D341Med (cell line): ENCODE measurements at places on chromosomes 3 and 15.

DNA sequence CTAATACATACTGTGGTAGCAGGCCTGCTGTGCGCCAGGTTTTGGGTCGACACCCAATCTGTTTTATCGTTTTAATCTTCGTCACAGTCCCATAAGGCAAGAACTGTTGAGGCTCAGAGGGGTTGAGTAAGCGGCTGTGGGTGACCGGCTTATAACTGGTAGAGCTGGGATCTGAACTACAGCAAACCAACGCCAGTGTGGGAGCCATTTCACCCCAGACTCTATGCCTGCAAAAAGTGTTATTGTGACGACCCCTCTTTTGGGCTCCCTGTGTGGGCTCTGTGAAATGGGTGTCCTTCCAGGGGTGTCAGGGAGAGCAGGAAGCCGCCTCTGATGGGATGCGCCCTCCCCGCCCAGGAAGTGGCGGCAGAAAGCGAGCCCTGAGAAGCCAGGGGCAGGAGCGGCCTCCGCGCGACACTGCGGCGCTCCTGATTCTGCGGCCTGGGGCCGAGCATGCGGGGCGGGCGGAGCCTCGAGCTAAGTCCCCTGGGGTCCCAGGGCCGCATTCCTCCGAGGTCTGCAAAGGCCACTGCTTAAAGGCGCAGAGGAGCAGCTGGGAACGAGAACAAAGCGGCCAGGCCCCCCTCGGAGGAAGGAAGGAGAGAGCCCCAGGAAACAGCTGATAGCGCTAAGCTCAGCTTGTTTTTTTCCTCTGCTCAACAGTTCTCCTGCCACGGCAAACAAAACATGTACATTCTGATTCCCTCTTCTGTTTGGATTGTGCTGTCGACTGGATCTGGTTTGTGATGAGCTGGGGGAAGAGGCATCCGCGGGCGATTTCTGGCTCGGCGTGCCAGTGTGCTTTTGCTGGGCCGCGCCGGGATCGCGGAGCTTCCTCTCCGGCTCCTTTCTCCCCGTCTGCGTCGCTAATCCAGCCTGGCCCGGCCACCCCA is 33.9 kb downstream of the GRK7 start:
- DNase-seq: no peak

DNA sequence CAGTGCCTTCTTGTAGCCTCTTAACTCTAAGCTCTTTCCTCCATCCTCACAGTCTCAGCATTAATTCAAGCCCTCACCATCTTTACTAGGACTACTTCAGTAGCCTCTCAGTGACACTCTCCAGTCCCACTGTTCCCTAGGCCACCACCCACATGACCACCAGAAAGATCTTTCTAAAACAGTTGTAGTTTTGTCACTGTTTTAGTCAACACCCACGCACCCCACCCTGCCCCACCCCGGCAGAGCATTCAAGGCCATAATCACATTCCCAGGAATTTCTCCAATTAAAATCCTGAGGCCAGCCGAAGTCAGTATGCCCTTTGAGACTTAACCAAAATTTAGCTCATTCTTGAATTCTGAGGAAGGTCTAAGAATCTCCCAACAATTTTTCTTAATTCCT is 31.2 kb upstream of the PSMD6 start:
- no peak for DNase-seq

DNA sequence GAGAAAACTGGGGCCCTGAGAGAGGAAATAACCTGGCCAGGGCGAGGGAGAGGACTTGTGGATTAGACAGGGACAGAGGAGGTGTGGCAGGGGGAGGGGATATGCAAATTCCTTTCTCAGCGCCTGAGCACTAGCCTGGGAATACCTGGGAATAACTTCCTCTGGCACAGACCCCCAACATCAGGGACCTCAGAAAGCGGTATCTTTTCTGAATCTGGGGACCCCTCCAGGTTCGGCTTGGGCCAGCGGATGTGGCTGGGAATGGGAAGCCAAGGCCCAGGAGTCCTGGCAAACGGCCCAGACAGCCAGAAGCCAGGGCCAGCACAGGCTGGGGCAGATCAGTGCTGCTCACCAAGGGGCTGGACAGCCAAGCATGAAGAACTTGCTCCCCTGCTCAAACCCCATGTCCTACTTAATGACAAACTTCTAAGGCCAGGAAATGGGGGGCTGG is 9.2 kb upstream of the ACSBG1 start:
- no peak for DNase-seq

DNA sequence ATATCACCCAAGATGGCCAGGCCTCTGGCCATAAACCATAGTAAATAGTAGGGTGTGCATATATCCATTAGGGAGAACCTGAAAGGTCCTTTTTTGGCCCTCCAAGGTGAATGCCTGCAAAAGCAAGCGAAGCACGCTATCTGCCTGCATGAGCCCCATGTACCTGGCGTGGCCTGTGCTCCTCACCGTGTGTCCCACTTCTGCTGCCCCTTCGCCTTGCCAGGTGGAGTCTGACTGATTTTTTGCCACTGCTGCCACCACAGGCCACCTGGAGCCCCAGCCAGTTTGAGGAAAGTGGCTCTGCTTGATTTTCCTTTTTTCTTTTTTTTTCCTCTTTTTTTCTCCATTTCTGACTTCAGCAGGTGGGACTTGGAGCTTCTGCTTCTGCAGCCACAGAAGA is 139.7 kb downstream of the SNRPN start:
- no peak for DNase-seq

- DNase-seq: no peak
Measured at GRCh38 chr3:126998728-126999127, 15.8 kb downstream of the PLXNA1 start.

DNA sequence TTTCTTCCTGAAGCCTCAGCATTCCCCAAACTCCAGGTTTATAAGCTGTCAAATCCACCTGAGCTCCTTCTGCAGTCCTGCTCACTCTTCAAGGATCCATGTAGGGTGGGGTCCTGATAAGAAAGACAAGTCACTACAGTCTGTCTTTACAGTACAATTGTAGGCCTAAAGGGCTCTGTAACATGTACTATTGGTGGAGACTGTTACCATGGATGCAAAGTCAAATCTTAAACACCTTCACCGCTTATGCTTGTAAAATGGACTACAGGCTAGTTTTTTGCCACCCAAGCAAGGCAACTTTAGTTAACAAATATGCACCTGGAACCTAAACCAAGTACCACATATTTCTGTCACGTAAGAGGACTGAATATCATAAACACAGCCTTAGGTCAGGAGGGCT is 44.7 kb downstream of the CBLB start:
- DNase-seq: no peak

DNA sequence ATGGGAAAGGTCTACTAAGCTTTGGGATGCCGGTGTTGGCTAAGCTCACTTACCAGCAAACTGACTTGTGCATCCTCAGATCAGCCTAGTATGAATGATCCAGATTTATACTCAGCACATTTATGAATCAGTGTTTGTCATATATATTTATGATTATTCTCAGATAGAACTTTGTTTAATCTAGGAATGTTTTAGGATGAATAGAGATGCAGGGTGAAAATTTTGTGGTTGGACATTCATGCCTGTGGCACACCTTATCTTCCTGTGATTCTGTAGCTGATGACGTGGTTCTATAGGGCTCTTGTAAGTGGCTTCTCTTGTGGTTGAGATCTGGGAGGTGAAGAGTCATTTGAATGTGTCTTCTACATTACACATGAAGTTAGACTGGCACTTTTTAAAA is 11.4 kb downstream of the CDIN1 start:
- no peak for DNase-seq

DNA sequence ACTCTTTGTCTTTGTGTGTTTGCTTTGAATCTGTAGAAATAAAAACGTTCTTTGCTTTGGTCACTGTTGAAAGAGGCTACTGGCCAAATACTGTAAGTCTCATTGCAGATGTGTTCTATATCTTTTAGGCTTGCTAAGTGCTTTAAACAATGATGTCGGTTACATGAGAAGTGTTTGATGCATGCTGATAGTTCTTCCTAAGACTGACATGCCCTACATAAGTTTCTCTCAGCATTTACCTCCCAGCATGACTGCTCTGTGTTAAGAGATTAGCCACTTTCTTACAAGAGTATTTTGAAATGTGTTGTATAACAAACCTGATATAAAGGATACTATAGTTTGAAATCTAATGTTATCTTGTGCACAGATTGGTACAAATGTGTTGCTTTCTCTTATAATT is 1088.7 kb downstream of the NSUN3 start:
- DNase-seq: no peak

DNA sequence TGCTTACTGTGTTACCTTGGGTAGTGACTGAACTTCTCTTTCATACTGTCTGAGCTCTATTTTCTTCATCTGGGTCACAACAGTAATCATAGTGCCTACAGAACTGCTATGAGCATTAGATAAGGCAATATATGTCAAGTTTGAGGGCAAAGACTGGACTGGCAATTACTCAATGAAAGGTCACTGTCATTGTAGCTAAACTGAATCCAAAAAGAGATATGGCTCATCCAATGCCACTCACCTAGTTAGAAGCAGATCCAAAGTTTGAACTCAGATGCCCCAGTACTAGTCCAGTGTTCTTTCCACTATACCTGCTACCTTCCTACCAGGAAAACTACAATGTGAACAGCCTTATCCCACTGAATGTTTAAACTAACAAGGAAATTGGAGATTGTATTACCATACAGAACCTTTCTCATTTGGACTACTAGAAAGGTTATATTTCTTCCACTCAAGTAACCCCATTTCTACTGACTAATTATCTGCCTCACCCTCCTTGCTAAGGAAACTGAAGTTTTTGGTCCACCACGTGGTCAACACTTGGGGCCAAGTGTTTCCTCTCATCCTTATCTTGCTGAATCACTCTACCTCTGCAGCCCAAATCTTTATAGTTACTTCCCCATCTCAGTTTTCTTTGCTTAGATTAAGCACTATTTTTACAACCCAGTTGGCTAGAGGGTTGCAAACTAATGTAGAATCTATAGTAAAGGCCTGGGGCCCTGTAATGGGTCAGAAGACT is 202.3 kb upstream of the LPP start:
- DNase-seq: no peak

- DNase-seq: no peak
Measured at GRCh38 chr3:33186524-33187367, 31.9 kb downstream of the SUSD5 start.

DNA sequence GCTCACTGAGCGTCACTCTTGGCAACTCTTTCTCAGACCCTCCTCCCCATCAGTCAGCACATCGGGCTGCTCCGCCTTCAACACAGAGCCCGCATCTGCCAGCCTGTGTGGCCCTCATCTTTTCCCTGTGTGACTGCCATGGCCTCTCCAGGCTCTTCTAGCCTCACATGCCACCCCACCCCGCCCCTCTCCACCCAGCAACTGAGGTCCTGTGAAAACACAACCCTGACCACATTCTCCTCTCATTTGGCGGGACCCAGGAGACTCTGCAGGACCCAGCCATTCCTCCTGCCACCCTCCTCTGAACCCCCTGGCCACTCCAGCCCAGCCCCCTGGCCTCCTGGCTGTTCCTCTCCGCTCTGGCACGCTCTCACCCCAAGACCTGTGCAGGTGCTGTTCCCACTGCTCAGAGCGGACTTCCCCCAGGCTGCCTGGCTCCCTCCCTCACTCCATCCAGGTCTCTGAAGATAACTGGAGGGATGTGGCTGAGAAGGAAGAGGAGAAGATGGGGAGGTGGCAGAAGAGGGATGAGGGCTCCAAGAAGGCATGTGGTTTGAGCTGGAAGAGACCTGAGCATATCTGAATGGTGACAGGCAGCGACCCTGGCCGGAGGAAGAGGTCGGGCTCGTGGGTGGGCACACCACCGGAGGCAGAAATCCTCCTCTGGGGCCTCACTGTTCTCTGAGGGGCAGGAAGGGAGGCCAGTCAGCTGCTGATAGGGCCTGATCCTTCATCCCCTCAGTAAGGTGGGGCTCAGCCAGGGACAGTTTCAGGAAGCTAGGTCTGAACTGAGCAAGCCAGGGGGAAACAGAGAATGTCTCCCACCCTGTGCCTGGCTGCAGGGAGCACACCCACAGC is 111.2 kb upstream of the RPL32 start:
- DNase-seq: no peak

- DNase-seq: no peak
Measured at GRCh38 chr3:175456466-175456865, 597.3 kb downstream of the NAALADL2 start.

GRCh38 chr3:31170932-31171670 is 276.6 kb upstream of the GADL1 start:
- DNase-seq: no peak

DNA sequence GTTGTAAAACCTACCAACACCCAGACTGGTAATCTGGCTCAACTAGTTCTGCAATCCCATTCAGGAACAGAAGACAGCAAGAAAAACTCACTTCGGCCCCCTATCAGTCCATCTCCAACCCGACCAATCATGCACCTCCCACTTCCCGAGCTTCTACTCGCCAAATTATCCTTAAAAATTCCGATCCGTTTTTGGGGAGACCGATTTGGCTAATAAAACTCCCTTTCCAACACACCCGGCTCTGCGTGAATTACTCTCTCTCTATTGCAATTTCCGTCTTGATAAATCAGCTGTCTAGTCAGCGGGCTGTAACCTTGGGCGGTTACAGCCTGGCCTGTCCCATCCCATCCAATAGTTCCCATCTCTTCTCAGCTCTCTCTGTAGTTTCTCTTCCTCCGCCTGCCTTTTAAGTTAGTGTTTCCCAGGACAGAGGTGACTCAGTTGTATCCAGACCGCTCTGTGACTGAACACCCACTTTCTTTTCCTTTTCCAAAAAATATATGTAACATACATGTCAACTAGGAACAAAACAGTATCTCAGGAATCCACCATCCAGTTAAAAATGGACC is 780 bp upstream of the ACAD9 start:
- no peak for DNase-seq

- DNase-seq: no peak
Measured at GRCh38 chr3:71389911-71390573, 193.5 kb downstream of the FOXP1 start.

DNA sequence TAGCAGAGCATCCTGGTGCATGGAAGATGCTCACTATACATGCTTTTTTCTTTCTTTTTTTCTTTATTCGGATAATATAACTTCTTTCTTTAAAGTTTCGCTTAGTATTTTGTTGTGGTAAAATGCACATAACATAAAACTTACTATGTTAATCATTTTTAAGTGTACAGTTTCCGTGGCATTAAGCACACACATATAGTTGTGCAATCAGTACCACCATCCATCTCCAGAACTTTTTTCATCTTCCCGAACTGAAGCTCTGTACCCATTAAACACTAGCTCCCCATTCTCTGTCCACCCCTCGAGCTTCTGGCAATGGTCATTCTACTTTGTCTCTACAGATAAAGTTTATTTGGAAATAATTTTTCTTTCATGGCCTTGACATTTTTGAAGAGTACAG is 1.0 kb upstream of the JAGN1 start:
- no peak for DNase-seq

DNA sequence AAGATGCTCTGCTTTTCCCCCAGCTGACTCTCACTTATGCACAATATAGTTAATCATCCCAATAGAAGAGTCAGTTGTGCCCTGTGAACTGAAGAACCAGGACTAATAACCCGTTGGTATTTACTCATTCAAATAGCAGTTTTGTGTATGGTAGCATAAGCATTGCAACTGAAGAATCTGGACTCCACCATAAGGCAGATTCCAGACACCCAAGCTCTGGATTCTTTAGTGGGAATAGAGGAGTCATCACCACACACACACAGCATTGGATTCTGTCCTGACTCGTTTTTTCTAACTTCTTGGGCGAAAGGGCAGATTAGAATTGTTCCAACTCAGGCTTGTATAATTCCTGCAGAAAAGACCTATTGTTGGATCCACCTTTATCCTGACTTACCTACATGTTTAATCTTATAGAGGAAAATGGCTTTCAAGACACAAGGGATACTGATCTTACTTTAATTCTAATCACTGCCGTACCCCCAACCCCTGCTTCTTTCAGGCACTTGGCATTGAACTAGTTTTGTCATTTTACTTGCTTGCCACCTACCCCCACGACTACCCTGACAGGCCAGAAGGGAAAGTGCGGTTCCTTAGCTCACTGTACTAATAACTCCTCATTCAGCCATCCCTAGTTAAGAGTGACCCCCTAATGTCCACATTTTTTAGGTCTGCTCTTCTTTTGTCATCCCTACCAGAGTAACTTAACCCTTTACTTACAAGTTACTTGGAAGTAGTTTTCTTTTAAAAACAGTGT is 42.3 kb downstream of the NKIRAS1 start:
- no peak for DNase-seq
